Activated T-cell treated with anti-CD3 and anti-CD28 coated beads for 24 hours (primary cell): ENCODE measurements at places on chromosomes 12 and 14.

GRCh38 chr12:32120419-32120818 is 13.8 kb downstream of the BICD1 start:
- no peak for DNase-seq

- DNase-seq: no peak
These were observed 1424.9 kb downstream of the LRFN5 start for GRCh38 chr14:43031598-43031997.

GRCh38 chr12:90030726-90031125 is 322.1 kb upstream of the ATP2B1 start:
- DNase-seq: no peak

DNA sequence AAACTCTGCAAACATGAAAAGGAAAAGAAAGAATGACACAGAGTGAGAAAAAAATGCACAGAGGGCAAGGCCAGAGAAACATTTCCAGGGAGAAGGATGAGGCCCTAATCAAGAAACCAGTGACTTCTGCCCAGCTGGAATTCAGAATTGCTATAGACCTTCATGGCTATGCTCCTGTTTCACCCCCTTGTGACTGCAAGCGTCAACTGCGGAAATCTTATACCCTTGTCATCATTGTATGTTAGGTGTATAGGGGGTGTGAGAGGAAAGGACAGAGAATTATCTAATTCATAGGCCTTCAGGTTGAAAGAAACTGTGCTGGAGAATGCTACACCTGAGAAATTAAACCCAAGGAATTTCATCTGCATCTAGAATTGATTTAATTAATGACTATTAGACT is 117.5 kb downstream of the SLC25A21 start:
- DNase-seq: no peak

DNA sequence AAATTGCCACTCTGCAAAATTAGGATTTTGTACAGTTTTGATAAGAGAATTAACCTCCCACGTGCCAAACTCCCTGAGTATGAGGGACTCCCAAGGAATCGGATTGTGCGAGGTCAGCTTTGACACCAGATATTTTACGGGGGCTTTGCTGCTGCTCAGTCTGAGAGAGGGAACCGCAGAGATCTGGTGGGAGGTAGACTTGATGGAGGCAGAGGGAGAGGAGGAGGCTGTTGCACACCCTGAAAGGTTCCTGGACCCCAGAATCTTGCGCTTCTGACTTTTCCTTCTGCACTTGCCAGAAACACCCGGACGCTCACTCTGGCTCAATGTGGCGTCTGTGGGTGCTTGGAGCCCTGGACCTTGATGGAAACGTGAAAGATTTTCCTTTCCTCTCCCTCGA is 83.9 kb downstream of the PAPOLA start:
- no peak for DNase-seq
